DND-41 (cell line): ENCODE measurements at places on chromosomes 2 and 18.

DNA sequence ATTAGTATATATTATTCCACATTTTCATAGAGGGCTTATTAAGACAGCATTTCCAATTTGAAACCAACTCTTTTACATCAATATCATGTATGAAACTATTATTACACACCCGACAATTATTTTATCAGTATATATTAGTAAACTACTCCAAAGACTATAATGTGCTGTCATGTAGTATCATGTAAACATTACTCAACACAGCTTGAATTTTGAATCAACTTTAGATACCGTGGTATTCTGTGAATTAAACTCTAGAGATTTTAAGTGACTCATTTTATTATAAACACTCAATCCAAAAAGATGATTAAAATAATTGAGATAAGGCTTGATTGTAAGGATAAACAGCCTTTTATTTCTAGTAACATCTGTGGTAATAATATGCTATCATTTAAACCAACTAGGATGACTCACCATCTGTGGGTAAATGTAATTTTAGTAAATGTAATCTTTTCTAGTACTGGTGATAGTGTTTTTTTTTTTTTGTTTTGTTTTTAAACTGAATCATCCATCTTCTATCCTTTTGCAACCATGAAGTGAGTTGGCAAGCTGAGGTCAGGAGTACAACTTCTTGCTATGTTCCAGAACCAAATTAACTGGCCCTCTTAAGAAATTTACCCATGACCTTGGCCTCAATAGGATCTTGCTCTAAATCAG lies 144.3 kb upstream of the SMAD7 start:
- no peak for DNase-seq

DNA sequence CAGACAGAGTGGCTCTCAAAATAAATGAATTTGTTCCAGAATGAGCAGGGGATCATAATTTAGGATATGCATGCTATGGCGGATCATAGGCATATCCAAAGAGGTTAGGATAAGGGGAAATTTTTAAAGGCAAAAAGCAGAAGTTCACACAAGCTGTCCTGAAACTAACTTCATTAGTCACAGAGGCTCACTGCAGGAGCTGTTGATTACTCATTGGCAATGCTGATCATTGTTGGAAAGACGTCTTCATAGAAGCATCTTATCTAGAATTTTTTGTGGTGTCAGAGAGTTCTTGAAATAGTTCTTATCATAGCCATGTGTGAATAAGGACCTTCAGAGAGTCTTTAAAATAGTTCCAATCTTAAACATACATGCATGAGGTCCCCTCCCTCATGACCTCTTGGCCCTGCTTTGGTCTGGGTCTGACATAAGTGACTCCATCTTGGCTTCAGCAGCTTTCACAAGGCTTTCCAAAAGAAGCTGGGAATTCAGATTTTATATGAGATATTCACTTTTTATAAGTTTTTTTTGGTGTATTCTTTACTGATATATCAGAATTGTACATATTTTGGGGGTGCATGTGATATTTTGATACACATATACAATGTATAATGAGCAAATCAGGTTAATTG lies 7.5 kb upstream of the CCDC195 start:
- no peak for DNase-seq

DNA sequence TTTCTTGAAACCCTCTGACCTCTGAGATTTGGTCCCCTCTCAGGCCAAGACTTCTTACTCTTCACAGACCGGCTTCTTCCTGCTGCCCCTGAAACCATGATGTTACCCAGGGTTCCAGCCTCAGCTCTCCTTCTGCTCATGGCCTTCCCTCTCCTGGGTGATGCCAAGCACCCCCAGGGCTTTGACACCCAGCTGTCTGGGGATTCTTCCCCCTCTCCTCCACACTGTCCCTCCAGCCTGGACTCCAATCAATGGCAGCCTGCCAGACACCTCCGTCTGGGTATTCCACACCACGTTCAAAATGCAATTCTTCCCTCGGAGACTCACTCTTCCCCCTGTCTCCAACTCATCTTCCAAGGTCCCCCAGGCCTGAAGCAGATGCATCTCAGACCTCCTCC lies 25.0 kb downstream of the SPP2 start:
- no peak for DNase-seq

- DNase-seq, result no peak
Observed at GRCh38 chr2:71943238-71944182, 204.2 kb downstream of the CYP26B1 start.

DNA sequence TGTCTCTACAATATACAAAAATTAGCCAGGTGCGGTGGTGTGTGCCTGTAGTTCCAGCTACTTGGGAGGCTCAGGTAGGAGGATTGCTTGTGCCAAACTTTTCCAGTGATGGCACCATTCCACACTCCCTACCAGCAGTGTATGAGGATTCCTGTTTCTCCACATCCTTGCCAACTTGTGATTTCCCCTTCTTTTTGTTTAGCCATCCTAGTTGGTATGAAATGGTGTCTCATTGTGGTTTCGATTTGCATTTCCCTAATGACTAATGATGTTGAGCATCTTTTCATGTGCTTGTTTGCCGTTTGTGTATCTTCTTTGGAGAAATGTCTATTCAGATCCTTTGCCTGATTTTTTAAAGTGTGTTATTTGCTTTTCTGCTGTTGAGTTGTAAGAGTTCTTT lies 41.0 kb downstream of the EPB41L5 start:
- no peak for DNase-seq

- no peak for DNase-seq
Observed at GRCh38 chr2:168742258-168742932, 60.0 kb upstream of the NOSTRIN start.

GRCh38 chr2:196278491-196278911 lies 107.1 kb upstream of the STK17B start:
- no peak for DNase-seq

GRCh38 chr2:30636311-30636710 lies 170.9 kb downstream of the CAPN13 start:
- DNase-seq, result no peak

DNA sequence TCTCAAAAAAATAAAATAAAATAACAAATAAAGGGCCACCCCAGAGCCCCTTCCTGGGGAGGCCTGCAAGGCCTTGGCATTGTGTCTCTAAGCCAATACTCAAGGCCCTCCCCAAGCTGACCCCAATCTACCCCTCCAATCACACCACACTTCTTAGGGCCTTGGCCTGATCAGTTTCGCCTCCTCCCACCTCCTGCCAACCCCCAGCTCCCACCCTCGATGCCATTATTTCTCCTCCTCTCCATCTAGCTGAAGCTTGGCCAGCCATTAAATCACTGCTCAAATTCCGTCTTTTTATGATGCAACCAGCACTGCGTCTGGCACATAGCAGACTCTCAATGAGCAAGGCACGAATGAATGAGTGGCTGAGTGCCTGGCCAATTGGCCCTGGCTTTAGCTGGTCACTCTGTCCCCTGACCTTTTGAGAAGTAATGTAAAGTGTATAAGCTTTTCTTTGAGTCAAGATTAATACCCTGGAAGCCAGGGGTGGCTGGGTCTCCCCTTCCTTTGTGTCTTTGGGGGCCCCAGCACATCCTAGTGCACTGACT lies 55.9 kb downstream of the SMAD7 start:
- DNase-seq, result no peak

GRCh38 chr2:196183528-196184231 lies 12.3 kb upstream of the STK17B start:
- peak; percentile 33 for DNase-seq

- peak; percentile 34 for DNase-seq
Observed at GRCh38 chr2:28958689-28959088, 22.4 kb upstream of the TOGARAM2 start.

GRCh38 chr2:206368484-206368883 lies 74.8 kb upstream of the ADAM23 start:
- DNase-seq, result no peak

GRCh38 chr2:137943678-137944347 lies 20.5 kb upstream of the HNMT start:
- DNase-seq, result no peak

- no peak for DNase-seq
Observed at GRCh38 chr2:1496359-1496821, 83.1 kb downstream of the TPO start.

- DNase-seq, result no peak
Observed at GRCh38 chr2:59540864-59541263, 1012.6 kb downstream of the BCL11A start.

GRCh38 chr2:57701391-57701791 lies 345.2 kb upstream of the VRK2 start:
- DNase-seq, result no peak

GRCh38 chr2:17758118-17758517 lies 4.2 kb downstream of the GEN1 start:
- no peak for DNase-seq

DNA sequence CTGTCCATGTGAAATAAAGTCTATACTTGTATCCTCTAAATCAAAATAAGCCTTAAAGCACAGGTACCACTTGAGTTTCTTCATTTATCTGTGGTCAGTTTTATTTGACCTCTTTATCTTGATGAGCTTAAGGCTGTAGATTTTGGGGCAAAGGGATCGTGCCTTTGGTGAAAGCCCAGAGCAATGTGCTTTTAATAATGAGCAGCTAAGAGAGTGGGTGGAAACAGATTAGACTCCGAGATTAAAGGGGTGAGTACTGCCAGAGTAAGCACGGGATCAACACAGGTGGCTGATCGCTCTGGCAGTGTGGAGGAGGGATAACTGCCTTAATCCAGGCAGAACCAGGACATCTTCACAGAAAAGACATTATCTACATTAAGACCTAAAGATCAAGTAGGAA lies 280.4 kb downstream of the TDRD15 start:
- DNase-seq, result no peak

GRCh38 chr2:26462511-26463243 lies 15.2 kb downstream of the OTOF start:
- peak; percentile 20 for DNase-seq
